ENCODE measurements at places on chromosomes 16 and 17. TPM values are rescaled to one million over a fixed set of nuclear protein-coding genes. Genes with fewer than 3 reads are reported as not detected.

The MED9 gene
- total RNA-seq: 17.1 TPM

The HID1 gene
- total RNA-seq: 12.7 TPM

DNA sequence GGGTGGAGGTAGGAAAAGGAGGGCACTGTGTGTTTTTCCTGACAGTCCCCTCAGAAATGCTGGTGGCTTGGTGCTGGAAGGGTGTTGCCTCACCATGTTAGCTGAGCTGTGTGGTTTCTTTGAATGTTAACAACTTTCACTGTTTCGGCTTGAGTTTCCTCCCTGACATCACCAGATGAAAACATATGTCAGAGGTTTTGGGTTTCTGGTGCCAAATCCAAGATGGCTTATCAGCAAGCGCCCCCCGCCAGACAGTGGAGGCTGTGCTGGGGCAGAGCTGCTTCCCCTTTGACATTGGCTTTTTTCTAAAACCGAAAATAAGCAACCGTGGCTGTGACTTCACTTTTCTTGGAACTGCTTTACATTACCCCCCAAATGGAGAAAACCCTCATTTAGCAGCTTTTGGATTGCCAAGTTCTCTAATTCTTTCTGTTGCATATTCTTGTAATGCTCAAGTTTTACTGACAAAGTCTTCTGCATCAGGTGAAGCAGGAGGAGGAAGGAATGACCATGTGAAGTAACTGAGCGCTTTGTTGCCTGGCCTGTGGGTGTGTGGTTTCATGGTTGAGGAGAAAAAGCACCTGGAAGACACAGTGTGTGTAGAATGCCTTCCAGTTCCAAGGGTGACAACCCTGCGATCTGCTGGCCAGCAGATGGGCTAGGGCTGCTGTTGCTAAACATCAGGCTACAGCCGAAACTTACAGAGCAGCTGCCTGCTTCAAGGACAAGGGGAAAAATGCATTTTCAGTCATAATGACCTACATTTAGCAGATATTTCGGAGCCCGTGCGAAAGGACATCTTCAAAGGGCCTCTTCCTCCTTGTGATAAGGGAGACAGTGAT, 9.7 kb downstream of the RMI2 start:
- DNase-seq: peak; percentile 74

The ITFG1 gene
- 22.6 TPM for total RNA-seq

- DNase-seq: no peak
Observed at GRCh38 chr16:86040496-86040895, 141.5 kb downstream of the IRF8 start.

Measured in T-cell (primary cell).